A549 treated with CpdA at 1 μM for 4 hours (cell line): ENCODE measurements at places on chromosomes 16 and 17. TPM values are rescaled to one million over a fixed set of nuclear protein-coding genes. Genes with fewer than 3 reads are reported as not detected.

Gene VMO1
- 0.79 to 2.0 TPM (median 1.4 TPM) in 5 replicates for total RNA-seq

Gene TMC8
- total RNA-seq: 0.22 to 0.43 TPM (median 0.38 TPM) in 5 replicates

Gene KCTD11
- total RNA-seq: 11.9 to 16.4 TPM (median 13.3 TPM) in 5 replicates

Gene TP53TG3C
- 0.11 to 0.59 TPM in 2 of 5 replicates, not detected in the others for total RNA-seq

Gene CTRB2
- not detected in 5 replicates for total RNA-seq

Gene DRC3
- total RNA-seq: 1.3 to 3.4 TPM (median 2.5 TPM) in 5 replicates

Gene TCF25
- 70.7 to 94.5 TPM (median 76.8 TPM) in 5 replicates for total RNA-seq

Gene GRAP
- total RNA-seq: 0.16 to 0.50 TPM (median 0.21 TPM) in 5 replicates

Gene C17orf113
- total RNA-seq: 0.40 to 0.81 TPM (median 0.62 TPM) in 5 replicates

Gene PRR35
- 0.08 to 0.20 TPM (median 0.09 TPM) in 3 of 5 replicates, not detected in the others for total RNA-seq
